Muscle of leg (tissue), 16 donors: ENCODE measurements at places on chromosomes 1 and 21. TPM values are rescaled to one million over a fixed set of nuclear protein-coding genes. Genes with fewer than 3 reads are reported as not detected.

OR2L13 gene
- polyA plus RNA-seq = not detected

IL20 gene
- polyA plus RNA-seq = not detected

MPZ gene
- polyA plus RNA-seq = 13.8 TPM

SPATA45 gene
- not detected for polyA plus RNA-seq

NFASC gene
- 0.98 TPM for polyA plus RNA-seq

CCDC27 gene
- 0.08 TPM for polyA plus RNA-seq

LPAR3 gene
- polyA plus RNA-seq = 0.50 TPM

CFAP141 gene
- not detected for polyA plus RNA-seq

PRELP gene
- polyA plus RNA-seq = 3.8 TPM

GNAT2 gene
- not detected for polyA plus RNA-seq
